ENCODE measurements at places on chromosomes 1 and 21. TPM values are rescaled to one million over a fixed set of nuclear protein-coding genes. Genes with fewer than 3 reads are reported as not detected.

Gene TTC34
- 0.28 TPM for total RNA-seq

Gene CDCA8
- 1.4 TPM for total RNA-seq

Gene PLPPR4
- 5.2 TPM for total RNA-seq

Gene PDE4B
- 25.4 TPM for total RNA-seq

Gene PHC2
- total RNA-seq = 68.2 TPM

Gene LCE1A
- total RNA-seq = not detected

Gene TMPRSS15
- not detected for total RNA-seq

Gene PDPN
- total RNA-seq = 0.77 TPM

Gene SPATA45
- total RNA-seq = 1.1 TPM

Gene AUNIP
- 5.6 TPM for total RNA-seq

Gene PRDM15
- 4.8 TPM for total RNA-seq

Gene LYPD8
- total RNA-seq = not detected

Gene ANKRD45
- total RNA-seq = 0.28 TPM

Gene SERPINC1
- not detected for total RNA-seq

Gene TNNI3K
- 0.28 TPM for total RNA-seq

Gene MSH4
- 0.38 TPM for total RNA-seq

Gene COA7
- 18.0 TPM for total RNA-seq

Gene HFM1
- 0.28 TPM for total RNA-seq

Gene RO60
- total RNA-seq = 178 TPM

Gene AMY1A
- not detected for total RNA-seq

Gene FLG
- under 0.01 TPM for total RNA-seq

Gene BLACAT1
- not detected for total RNA-seq

Gene USP24
- 34.7 TPM for total RNA-seq

Gene PADI4
- not detected for total RNA-seq

Gene NHLH1
- total RNA-seq = not detected

Gene ACTA1
- total RNA-seq = not detected

Gene ADAMTS4
- 110 TPM for total RNA-seq

Gene NCAM2
- 11.6 TPM for total RNA-seq

Gene MANEAL
- total RNA-seq = 0.38 TPM

Gene TMPRSS3
- not detected for total RNA-seq

Gene MATN1
- 0.28 TPM for total RNA-seq

Gene SPRR2B
- not detected for total RNA-seq

Gene LCE2A
- total RNA-seq = not detected

Gene FCAMR
- not detected for total RNA-seq

Gene OR2T2
- total RNA-seq = not detected

Gene C1orf115
- 0.58 TPM for total RNA-seq

Gene C1orf87
- not detected for total RNA-seq

Gene SLC6A9
- 4.2 TPM for total RNA-seq

Gene ZNF678
- total RNA-seq = 5.6 TPM

Gene ATP8B2
- 187 TPM for total RNA-seq

Gene SYNC
- total RNA-seq = 20.5 TPM

Gene LPAR3
- 2.0 TPM for total RNA-seq

Gene TEDDM1
- not detected for total RNA-seq

Gene RAP1GAP
- total RNA-seq = 0.56 TPM

Gene CAPN2
- 286 TPM for total RNA-seq

Gene EPHB2
- total RNA-seq = 2.3 TPM

Gene SYT6
- total RNA-seq = not detected

Gene EVA1B
- 126 TPM for total RNA-seq

Gene MFSD2A
- 5.4 TPM for total RNA-seq

Gene VPS72
- total RNA-seq = 53.1 TPM

Gene GPN2
- 7.5 TPM for total RNA-seq

Gene ESRRG
- not detected for total RNA-seq

Gene ITGB3BP
- 28.9 TPM for total RNA-seq

All from regular cardiac myocyte (primary cell).